ENCODE measurements at places on chromosomes 16 and 17.
A peak's percentile ranks its signal among the peaks of the same experiment; 100 is the strongest.

DNA sequence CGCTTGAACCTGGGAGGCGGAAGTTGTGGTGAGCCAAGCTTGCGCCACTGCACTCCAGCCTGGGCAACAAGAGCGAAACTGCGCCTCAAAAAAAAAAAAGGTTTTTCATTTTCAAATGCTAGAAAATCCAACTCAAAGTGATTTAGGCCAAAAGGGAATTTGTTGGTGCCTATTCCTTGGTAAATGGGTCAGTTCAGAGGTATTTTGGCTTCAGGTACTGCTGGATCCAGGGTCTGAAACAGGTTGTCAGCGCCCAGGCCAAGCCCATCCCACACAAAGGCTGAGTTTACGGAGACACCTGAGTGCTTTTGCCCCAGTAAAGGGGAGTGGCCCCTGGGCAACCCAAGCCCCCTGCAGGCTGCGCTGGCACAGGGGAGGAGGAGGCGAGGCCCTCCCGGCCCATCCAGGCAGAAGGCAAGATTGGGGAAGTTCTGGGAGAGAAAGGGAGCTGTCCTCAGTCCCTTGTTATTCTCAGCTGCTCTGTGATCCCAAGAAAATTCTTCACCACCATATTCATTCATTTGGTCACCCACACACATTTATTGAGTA, 8.5 kb upstream of the JPH3 start:
- DNase-seq = no peak

GRCh38 chr16:1285669-1286512, 23.5 kb upstream of the UBE2I start:
- DNase-seq = no peak

- DNase-seq = no peak
Measured at GRCh38 chr16:3590736-3591435, 13.7 kb upstream of the NLRC3 start.

DNA sequence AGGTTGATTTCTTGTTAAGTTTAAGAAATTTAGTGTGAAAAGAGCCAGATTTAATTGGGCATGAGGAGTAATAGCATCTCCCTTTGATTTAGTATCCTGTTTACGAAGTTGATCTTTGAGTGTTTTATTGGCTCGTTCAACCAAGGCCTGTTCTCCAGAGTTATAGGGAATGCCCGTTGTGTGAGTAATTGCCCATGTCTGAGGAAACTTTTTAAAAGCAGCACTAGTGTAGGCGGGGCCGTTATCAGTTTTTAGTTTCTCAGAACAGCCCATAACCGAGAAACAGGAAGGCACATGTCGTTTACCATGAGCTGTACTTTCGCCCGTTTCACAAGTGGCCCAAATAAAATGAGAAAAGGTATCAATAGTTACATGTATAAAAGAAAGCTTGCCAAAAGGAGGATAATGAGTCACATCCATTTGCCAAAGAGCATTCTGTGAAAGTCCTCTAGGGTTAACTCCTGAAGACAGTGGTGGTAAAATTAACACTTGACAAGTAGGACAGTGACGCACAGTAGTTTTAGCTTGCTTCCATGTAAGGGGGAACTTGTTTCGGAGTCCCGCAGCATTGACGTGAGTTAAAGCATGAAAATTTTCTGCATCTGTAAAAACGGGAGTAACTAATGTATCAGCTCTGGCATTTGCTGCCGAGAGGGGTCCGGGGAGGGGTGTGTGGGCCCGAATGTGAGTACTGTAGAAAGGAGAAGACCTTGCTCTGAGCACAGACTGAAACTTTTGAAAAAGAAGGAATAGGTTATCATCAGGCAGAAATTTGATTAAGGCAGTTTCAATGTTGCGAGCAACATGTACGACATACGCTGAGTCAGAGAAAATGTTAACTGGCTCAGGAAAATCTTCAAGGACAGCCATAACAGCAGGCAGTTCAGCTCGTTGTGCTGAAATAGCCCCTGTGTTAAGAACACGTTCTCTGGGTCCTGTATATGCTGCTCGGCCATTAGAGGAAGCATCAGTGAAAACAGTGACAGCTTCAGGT, 18.5 kb upstream of the KCTD5 start:
- DNase-seq = no peak

DNA sequence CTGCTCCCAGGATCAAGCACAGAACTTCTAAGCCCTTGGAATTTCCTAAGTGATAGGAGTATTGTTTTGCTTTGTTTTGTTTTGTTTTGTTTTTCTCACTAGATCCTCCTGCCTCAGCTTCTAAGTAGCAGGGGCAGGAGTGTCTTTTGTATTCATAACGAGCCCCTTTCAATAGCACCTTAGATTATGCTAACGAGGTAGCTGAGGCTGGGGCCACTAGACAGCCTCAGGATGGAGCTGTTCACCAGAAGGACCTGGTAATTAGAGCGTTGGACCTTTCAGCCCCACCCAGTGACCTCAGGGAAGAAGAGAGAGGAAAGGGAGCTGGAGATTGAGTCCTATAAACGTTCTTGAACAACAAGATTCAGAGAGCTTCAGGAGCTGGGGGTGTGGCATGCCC, 43.6 kb downstream of the IKZF3 start:
- no peak for DNase-seq

DNA sequence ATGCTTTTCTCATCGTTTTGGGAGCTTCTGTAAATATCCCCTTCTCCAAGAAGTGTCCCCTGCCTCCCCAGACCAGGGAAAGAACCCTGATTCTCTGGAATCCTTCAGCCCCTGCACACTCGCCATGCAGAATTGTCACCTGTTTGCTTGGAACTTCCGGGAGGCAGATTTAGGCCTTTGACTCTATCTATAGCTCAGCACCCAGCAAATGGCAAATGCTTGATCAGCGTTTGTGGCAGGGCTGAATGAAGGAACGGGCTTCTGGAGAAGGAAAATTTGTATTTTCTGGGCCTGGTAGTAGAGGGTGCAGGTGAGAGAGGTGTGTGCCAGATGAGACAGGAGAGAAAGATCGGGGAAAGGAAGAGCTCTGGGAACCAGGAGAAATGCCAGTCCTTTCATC, 18.3 kb upstream of the CACNG4 start:
- no peak for DNase-seq

GRCh38 chr17:35752945-35753764, at the start of gene GAS2L2:
Gene GAS2L2, minus strand, starts transcription at chr17:35753239. Its CDS starts 389 bp downstream, at chr17:35752850.
- DNase-seq = no peak

DNA sequence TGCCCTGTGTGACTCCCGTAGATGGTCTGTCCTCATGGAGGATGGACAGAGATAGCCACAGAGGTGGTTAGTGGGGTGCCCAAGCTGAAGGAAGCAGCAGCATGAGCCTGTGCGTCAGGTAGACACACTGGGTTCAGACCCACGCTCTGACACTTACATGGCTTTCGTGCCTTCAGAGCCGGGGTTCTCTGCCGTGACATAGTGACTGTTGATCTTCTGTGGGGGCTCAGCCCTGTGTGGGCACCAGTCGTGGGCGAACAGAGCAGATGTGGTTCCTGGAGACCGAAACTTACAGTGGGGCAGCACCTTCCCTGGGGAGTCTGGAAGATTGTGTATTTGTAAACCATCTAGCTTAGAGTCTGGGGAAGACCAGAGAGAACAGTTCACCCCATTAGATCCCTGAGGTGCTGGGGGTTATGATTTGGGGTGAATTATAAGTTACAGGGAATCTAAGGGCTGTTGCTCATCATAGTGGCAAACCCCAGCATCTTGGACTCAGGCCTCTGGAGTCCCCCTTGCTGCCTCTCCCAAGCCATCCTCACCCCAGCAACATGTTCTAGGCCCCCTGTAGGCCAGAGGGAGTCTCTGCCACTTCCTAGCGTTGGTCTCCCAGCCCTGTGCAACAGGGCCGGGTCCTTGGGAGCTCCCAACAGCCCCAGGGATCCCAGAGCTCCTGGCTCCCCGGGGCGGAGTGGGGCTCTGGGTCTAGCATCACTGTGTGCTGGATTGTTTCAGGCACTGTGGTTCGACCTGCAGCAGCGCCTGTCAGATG, 28.6 kb downstream of the NECAB2 start:
- DNase-seq = no peak

GRCh38 chr16:56332464-56333079, 92.8 kb downstream of the AMFR start:
- DNase-seq = peak; percentile 87

DNA sequence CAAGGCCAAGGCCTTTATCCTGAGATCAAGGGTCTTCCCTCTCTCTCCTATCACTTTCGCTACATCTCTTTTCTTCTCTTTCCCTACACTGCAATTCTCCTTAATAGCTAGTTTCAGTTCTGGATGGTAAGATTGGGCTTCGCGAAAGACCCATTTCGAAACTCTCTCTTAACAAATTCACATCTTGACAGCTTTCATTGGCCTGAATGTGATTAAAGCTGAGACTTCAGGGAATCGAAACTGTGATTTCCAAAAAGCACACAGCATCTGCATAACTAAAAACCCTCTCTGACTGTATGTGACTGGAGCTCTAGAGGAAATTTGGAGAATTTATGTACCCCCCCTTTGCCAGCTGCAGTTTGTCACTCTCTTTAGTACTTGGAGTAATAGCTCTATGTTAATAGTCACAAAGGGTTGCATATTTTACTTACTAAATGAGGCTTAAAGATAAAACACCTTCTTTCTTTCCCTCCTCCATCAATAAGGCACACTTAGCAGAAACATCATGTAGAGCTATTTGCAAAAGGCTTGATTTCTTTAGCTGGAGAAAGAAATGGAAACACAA, 105.3 kb upstream of the FAM20A start:
- no peak for DNase-seq

- no peak for DNase-seq
Measured at GRCh38 chr17:14199601-14200000, 37.1 kb downstream of the CDRT15 start.

GRCh38 chr16:29204806-29205135, 201.7 kb downstream of the NPIPB11 start:
- DNase-seq = no peak

DNA sequence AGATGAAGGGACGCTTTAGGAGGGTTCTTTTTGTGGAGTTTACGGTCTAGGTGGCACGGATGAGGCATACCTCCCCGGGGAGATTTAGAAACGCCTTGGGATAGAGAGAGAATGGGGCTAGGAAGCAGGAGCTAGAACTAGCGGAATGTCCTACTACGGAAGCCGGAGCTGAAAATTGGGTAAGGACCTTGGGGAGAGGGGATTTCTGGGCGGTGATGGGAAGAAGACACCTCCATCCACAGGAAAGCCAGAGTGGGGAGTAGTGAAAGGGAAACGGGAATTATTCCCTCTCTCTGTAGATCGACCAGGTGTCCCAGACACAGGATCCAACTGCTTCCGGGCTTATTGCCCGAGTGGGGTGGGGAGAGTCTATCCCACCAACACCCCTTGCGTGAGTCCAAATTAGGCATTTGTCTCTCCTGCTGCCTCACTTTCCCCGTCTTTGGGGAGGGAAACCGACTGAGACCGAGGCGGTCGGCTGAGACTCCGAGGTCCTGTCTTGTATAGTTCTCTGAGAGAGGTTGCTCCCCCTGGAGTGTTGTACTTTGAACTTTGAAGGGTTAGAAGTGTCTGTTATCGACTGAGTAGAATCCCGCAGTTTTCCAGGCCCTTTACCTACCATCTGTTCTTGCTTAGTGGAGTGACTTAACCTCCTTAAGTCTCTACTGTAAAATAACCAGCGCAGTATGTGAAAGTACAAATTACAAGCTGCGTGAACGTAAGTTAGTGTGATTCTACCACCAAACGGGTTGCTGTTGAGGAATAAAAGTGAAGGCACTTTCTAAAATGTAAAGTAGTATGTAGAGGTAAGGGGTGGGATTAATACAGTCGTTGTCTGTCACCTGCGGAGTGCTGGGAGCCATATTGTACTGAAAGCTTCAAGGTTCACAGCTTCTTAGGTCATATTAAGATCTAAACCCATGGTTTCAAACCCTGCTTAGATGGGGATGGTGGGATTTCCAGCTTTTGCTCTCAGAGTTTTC, 1.0 kb downstream of the RSPRY1 start:
- DNase-seq = peak; percentile 10

- no peak for DNase-seq
Measured at GRCh38 chr16:27168790-27169189, 34.5 kb upstream of the KDM8 start.

DNA sequence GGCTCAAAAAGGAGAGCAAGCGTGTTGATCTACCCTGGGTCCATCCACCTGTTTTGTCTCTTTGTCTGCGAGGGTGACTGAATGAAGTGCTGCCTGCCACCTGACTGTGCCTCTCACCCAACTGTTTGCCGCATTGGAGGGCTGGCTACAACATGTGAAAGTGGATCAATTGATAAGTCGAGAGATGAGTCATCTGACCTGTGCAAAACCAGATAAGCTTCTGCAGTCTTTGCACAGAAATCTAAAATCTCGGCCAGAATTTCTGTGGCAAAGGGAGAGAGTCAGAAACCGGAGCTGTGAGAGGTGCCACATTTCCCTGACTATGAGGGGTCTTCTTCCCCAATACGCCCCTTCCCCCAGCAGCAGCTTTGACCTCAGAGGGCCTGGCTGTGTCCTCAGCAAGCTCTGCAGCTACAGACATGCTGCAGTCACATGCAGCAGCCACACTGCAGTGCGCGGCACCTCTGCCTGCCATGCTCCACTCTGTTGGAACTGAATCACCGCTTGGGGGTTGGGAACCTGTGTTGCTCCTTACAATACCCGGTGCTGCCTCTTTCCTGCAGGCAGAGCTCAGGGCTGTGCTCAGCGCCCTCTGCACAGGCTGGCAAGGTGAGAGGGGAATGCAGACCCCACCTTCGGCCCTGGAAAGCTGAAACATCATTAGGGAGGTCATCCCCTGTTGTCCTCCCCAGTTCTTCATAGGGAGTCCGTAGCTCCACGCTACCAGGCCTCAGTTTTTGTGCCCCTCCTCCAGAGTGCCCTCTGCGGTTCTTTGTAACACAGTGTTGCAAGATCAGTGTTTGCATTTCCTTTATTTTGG, 16.2 kb upstream of the HAS3 start:
- no peak for DNase-seq

- no peak for DNase-seq
Measured at GRCh38 chr16:16149710-16150116, 73.6 kb downstream of the ABCC6 start.

GRCh38 chr16:85963753-85964285, 64.9 kb downstream of the IRF8 start:
- no peak for DNase-seq
